Activated CD4-positive, alpha-beta T cell treated with anti-CD3 and anti-CD28 coated beads for 48 hours (primary cell): ENCODE measurements at places on chromosomes 13 and 19.
A peak's percentile ranks its signal among the peaks of the same experiment; 100 is the strongest.

- no peak for DNase-seq
These were observed 637 bp downstream of the RANBP3 start for GRCh38 chr19:5977222-5977784.

DNA sequence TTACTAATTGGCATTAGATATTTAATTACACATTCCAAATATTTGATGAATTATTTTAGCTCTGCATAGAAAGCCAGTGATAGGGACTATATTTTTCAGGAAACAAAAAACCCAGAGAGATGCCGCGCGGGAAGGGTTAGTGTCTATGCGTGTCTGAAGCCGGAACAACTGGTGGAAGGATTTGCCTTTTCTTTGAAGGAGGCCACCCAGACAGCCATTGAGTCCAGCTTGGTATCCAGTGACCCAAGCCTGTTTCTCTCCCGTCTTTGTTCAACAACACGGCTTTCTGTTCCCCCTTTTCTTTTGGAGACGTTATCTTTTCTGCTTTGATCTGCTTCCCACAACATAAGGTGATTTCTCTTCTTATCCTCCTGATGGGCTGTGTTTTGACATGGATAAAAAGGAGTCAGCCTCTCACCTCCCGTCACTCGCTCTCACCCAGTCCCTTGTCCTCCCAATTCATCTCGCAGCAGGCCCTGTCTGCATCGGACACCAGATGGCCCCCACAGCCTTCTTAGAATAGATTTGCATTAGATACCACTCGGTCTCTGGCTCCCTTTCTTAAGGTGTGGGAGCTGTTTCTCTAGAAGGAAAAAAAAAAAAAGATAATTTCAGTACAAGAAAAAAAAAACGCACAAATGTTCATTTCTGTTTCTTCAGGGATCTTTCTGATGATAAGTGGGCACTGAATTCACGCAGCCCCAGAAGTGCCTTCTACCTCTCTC, 361.8 kb downstream of the ZNF536 start:
- DNase-seq: no peak

- no peak for DNase-seq
These were observed 63.5 kb upstream of the HMGB1 start for GRCh38 chr13:30529085-30529834.

DNA sequence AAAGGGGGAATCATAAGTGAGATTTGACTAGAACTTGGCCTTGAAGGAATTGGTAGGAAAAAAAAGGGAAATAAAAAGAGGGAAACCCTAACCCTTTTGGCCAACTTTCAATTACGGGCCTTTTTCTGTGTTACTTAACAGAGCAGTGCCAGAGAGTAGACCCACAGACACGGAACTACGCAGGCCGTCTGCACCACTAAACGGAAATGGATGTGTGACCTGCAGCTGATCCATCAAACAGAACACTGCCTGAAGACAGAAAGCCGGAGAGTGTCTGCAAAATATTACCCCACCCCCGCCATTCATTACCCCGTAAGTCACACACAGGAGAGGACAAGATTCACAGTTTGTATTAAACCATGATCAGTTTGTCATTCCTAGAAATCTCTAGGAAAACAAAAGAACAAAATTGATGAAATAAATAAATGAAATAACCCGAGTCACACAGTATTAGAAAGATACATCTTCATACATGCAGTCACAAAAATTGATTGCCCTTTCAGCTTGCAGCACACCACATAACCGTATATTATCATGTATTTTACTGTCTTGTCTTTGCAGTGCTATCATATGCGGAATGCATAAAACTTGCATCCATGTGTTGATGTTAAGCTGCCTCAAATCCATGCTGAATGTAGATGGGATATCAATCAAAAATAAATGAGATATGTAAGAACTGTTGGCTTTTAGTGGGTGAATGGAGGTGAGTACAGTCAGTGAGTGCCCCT, 424.7 kb downstream of the IRS2 start:
- DNase-seq: no peak

GRCh38 chr19:19409205-19409604, 3.7 kb downstream of the GATAD2A start:
- no peak for DNase-seq

DNA sequence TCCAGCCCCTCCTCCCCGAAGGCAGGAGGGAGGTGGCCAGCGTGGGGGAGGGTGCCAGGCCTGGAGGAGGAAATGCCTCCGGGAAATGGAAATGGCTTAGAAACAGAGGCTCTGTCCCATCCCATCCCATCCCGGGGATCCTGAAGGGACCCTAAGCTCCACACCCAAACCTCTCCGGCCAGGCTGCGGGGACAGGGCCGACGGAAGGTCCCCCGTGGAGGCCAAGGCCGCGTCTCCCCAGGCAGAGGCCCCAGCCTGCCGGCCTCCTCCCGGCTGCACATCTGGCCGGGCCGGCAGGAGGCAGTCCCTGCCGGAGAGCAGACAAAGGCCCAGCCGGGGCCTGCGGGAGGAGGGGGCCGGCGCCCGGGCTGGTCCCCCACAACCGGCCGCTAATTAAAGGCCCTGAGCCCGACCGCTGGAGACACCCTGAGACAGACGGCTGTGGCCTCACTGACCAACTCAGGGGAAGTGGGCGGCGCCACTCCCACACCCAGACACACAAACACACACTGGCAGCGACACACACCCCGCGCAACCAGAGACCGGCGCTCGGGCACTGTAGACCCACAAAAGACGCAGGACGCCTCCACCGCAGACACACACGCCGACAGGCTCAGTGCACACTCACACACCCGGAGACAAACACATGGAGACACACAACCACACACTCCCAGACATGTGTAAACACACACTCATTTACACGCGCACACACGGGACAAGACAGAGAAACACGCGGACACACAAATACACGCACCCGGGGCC, 1.1 kb downstream of the ADAMTS10 start:
- peak; percentile 27 for DNase-seq

DNA sequence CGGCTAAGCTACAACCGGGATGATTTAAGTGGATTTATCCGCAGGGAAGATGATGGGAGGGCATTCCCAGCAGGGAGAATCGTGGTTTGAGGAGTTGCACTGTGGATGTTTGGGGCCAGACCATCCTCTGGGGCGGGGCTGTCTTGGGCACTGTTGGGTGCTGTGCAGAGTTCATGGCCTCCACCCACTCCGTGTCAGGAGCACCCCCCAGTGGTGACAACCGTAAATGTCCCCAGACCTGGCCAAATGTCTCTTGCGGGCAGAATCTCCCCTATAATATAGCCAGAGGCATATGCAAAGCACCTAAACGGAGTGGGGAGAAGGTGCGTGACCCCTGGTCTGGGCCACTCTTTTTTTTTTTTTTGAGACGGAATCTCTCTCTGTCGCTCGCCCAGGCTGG, 40.2 kb downstream of the SMIM24 start:
- DNase-seq: peak; percentile 73

- no peak for DNase-seq
These were observed 661 bp downstream of the KCNJ14 start for GRCh38 chr19:48455908-48456562.

GRCh38 chr13:49265822-49266221, 18.1 kb downstream of the CDADC1 start:
- DNase-seq: no peak

DNA sequence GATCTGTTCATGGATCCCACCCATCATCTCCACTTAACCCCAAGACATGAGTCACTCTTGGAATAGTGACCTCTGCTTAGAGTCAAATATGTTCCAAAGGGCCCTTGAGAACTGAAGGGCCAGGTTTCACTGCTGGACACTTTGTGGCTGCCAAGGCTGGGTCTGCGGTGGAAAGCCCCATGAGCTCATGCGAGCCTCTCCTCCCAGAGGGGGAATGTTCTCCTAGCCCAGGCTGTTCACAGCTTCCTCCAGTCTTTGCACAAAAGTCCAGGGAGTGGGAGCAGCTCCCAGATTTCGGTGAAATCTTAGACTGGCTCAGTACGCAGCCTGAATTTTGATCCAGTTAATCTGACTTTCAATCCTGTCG, 732 bp upstream of the DCLK1 start:
- no peak for DNase-seq

DNA sequence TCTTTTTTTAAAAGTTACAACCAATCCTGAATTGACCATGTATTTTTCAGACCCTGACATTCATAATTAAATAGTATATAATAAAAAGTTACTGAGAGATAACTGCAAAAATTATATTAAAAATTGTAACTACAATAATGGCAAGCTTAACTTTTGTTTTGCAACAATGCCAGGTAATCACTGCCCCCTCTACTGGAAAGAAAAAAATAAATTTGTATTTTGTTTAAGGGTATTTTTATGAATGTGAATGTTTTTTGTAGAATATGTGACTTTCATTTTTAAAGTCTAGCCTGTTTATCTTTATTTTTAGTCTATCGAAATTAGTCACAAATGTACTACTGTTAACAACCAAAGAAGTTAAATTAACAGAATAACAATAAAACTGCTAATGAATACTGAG, 21.7 kb downstream of the MRPS31 start:
- DNase-seq: no peak

GRCh38 chr13:30829833-30830637, 76.0 kb upstream of the MEDAG start:
- no peak for DNase-seq

- DNase-seq: peak; percentile 84
These were observed 428 bp downstream of the RASAL3 start for GRCh38 chr19:15463861-15464371.

- no peak for DNase-seq
These were observed 502.3 kb downstream of the KCTD12 start for GRCh38 chr13:76383676-76384461.

DNA sequence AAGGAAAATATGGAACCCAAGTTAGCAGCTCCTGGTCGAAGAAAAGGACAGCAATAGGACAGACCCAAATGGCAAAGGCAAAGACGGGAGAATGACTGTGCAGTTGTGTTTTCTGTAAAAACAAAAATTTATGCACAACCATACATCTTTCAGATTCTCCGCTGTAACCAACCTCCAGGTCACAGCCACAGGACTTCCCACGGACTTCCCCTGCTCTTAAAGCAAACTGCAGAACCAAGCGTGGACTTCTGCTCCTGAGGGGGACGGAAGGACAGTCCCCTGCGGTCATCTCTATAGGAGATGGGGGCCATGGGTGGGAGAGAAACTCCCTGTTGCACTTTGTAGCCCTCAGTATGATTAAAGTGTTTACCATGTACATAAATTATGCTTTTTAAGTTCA, 2.5 kb downstream of the GRTP1 start:
- DNase-seq: no peak

GRCh38 chr13:50511877-50512341, 331.6 kb downstream of the DLEU7 start:
- no peak for DNase-seq

DNA sequence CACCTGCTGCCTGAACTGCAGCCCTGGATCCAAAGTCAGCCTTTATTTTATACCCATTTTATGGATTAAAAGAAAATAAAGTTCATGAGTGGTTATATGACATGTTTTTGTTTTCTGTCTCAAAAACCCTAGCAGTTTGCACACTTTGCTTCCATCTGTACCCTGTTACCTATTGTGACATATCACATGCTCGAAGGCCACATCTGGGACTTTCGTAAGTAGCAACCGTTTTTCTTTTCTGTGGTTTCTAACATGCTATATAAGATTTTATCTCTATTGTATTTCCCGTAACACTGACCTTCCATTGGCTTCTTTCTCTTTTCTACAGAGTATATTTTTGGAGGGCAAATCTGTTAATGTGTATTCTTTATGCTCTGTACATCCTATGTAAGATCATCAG, 1007.2 kb downstream of the PCDH9 start:
- DNase-seq: no peak

DNA sequence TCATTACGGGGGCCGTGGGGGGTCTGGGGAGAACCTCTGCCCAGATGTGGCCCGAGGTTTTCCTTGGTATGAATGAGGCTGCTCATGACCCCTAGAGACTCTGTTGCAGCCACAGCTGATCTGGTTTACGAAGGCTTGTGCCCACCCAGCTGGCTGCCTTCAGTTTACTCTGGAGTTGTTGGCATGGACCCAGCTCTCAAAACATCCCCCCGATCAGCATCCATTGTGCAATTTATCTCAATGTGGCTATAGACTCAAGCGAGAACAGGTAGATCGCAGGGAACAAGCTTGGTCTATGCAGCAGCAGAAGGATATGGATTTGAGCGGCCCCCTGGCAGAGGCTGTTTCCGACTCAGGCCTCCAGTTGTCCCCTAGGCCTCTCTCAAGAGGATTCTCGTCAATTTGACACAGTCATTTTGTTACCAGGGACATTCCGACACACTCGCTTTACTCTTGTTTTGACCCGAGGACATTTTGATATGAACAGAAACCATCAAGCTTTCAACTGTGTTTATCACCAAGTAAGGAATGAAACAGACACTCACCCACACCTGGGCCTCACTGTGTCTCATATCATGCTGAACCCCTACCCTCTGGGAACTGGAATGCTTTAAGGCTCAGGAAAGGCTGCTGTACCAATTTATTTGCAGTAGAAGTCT, 161.5 kb downstream of the KATNAL1 start:
- peak; percentile 60 for DNase-seq

DNA sequence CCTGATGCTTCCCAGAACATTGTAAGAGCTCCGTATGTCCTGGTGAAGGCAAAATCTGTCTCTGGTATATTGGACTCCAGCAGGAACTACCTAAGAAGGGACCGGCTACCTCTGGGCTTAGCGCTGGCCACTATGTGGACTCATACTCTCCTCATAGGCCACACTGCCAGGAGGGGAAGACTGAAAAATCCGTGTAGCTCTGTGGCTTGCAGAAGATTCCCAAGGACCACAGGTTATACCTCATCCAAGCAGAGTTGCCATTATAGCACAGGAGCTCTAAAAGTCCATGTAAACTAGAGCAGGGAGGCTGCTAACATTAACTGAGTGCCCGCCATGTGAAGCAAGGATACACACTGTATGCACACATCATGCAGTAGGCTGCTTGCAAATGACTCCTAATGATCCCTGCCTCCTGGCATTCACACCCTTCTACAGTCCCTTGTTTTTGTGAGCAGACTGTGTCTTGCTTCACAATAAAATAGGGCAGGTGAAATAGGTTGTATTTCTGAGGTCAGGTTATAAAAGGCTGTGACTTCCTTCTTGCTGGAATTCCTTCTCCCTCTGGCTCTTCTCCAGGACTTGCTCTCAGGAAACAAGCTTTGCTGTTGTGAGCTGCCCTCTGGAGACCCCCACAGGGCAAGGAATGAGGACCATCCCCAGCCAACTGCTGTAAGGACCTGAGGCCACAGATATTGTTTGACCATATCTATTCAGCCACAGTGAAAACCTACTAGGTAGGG, 192.6 kb upstream of the UBL3 start:
- no peak for DNase-seq

- DNase-seq: no peak
These were observed 1.4 kb upstream of the BST2 start for GRCh38 chr19:17406887-17407196.

- no peak for DNase-seq
These were observed 34.6 kb downstream of the NHLRC3 start for GRCh38 chr13:39072842-39073241.

GRCh38 chr13:113029487-113030258, 60.7 kb downstream of the MCF2L start:
- peak; percentile 65 for DNase-seq

DNA sequence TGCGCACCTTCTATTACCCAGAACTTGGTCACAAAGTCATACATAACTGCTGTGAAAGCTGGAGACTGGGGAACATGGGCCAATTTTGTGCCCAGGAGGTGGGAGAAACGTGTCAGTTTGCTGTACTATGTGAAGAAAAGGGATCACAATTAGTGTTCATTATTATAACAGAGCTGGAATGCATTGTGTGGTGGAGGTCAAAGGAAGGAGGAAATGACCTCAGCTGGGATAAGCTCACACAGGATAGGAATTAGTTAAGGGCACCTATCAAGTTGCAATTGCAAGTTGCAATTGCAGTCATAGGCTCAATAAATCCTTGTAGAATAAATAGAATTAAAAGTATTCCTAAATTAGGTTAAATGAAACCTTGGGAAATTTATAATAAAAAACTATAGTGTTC, 103.9 kb upstream of the OBI1 start:
- no peak for DNase-seq
